ENCODE measurements at places on chromosomes 6 and 20. TPM values are rescaled to one million over a fixed set of nuclear protein-coding genes. Genes with fewer than 3 reads are reported as not detected.

Gene ETV7
- 0.42 TPM for total RNA-seq

GRCh38 chr6:111994791-111995190 lies 59.1 kb upstream of the CCN6 start:
- H3K36me3 ChIP-seq = no peaks in the 10 kb centered on the region
- H3K27ac ChIP-seq = no peak overlapping the region
- peak; percentile 0 for DNase-seq
- no peak overlapping the region for H3K4me3 ChIP-seq

GRCh38 chr20:55116598-55116997 lies 641.2 kb downstream of the DOK5 start:
- H3K27me3 ChIP-seq = no peaks in the 10 kb centered on the region
- H3K4me3 ChIP-seq = no peak overlapping the region
- no peaks in the 10 kb centered on the region for H3K36me3 ChIP-seq

DNA sequence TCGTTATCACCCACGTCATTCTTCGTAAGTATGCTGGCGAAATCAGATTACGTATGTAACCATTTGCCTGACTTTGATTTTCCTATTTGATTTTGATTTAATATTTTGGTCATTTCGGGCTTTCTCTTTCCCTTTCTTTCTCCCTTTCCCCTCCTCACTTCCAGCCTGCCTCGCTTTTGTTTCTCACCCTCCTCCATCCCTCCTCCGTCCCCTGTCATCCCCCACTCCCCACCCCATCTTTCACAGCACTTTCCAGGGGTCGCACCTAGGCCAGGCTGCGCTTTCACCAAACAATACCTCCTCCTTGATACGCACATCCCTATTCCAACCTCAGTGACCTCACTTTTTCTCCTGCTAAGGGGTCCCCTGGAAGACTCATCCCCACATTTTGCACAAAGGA lies 194.6 kb upstream of the SNX9 start:
- no peaks in the 10 kb centered on the region for H3K36me3 ChIP-seq
- H3K27ac ChIP-seq = no peak overlapping the region
- no peaks in the 10 kb centered on the region for H3K4me1 ChIP-seq

- DNase-seq = peak; percentile 63
- no peaks in the 10 kb centered on the region for H3K27me3 ChIP-seq
- no peak overlapping the region for H3K4me3 ChIP-seq
- no peaks in the 10 kb centered on the region for H3K4me1 ChIP-seq
Measured at GRCh38 chr6:14066782-14067406, 50.7 kb upstream of the CD83 start.

DNA sequence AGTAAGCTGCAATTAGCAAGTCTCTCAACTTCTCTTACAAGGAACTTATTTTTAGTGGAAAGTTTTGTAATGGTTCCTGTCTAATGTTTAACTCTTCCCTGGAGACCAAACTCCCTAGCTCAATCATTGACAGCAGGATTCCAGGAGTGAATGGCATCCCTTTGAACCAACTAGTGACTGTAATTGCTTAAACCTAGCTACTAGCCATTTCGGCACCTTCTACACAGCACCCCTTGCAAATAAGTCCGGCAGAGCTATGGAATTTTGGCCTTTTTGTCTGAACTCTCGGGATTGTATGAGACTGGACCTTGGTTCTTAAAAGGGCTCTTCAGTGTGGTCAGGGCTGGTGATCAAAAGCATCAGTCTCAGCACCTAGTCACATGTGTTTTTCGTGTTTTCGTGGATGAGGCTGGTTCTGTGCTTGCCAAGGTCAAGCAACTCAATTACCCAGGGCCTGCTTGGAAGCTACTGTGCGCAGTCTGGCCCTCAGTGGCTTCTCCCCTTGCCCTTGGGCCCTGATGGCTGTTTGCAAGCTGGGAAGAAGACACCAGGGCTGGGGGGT lies 135.3 kb upstream of the NEDD9 start:
- H3K27me3 ChIP-seq = peaks cover 5% of the 10 kb centered on the region
- H3K36me3 ChIP-seq = no peaks in the 10 kb centered on the region
- no peak overlapping the region for H3K4me3 ChIP-seq
- DNase-seq = peak; percentile 56
- H3K4me1 ChIP-seq = peaks cover 10% of the 10 kb centered on the region

DNA sequence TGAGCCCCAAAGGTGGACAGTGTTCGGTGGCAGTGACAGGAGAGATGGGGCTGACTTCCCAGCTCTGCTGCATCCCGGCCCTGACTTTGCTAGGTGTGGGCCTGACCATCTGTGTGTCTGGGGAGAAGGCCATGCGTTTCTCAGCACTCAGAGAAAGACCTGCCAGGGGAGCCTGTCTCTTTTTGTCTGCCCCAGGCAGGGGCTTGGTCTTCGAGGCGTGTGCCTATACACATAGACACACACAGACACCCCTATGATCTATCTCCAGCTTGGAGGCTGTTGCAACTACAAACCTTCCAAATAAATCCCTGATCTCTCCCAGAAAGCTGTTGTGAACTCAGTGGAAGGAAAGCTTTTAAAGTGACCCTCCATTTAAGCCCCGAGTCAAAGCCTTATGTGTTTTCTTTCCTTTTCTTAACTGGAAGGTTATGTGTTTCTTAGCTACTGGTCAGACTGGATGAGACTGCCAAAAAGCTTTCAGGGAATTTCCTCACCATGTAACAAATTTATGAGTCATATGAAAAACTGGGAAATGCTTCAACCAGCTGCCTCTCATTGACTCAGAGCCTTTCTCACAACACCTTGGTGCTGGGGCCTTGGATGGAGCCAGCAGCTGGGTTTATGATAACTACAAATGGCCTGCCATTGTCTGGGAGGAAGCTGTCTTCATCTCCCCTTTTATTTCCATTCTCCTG lies 102.6 kb downstream of the CDC5L start:
- no peaks in the 10 kb centered on the region for H3K36me3 ChIP-seq
- no peaks in the 10 kb centered on the region for H3K4me1 ChIP-seq
- no peak for DNase-seq
- H3K27me3 ChIP-seq = no peaks in the 10 kb centered on the region

- H3K36me3 ChIP-seq = no peaks in the 10 kb centered on the region
- H3K27me3 ChIP-seq = no peaks in the 10 kb centered on the region
- H3K27ac ChIP-seq = no peak overlapping the region
- DNase-seq = no peak
Measured at GRCh38 chr20:23258747-23259121, 91.9 kb upstream of the NXT1 start.

GRCh38 chr6:79077715-79078074 lies 359 bp downstream of the PHIP start:
- H3K27me3 ChIP-seq = no peaks in the 10 kb centered on the region
- H3K27ac ChIP-seq = peak overlapping the region; percentile 98
- H3K36me3 ChIP-seq = peaks cover 5% of the 10 kb centered on the region

DNA sequence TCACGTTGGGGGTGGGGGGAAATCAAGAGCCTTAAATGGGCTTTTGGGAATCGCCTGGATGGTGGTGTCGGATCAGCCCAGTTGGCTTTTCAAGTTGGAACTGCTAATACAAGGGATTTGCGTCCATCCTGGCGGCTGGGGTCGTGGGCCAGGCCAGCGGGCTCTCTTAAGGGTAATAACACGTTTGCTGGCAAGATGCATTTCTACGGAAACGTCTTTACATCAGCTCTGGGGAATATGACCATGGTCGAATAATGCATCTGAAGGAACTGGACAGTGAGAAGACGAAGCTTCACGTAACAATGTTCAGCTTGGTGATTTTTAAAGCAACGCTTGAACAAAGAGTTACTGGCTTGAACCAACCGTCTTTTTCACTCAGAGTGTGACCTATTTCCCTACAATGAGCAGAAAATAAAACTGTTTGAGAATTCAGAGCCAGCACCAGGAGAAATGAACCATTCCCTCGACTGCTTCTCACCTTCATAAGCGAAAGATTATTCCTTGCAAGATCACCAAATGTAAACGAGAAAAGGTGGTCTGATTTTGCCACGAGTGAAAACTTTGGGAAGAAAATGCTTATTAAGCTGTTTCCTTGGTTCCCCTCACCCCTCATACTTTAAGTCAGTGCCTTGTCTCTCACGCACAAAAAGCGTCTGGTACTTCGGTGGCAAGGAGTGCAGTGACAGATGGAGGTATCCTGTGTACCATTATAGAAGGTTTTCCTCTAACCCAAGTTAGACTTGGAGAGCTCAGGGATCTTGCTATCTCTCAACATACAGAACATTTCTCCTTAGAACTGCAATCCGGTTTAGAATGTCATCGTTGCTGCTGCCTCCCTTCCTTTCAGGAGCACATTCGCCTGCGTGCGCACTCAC lies 1.4 kb upstream of the MARCKS start:
- peak overlapping the region; percentile 99 for H3K4me3 ChIP-seq
- peak overlapping the region; percentile 99 for H3K27ac ChIP-seq
- peaks cover 49% of the 10 kb centered on the region for H3K27me3 ChIP-seq
- H3K4me1 ChIP-seq = no peaks in the 10 kb centered on the region

- DNase-seq = no peak
- no peaks in the 10 kb centered on the region for H3K27me3 ChIP-seq
- no peak overlapping the region for H3K4me3 ChIP-seq
- H3K27ac ChIP-seq = no peak overlapping the region
Measured at GRCh38 chr6:165834613-165835259, 171.7 kb upstream of the PDE10A start.

GRCh38 chr6:152022303-152022702 lies 214.8 kb downstream of the ESR1 start:
- H3K27ac ChIP-seq = no peak overlapping the region
- DNase-seq = no peak
- no peaks in the 10 kb centered on the region for H3K4me1 ChIP-seq
- H3K4me3 ChIP-seq = no peak overlapping the region
- no peaks in the 10 kb centered on the region for H3K36me3 ChIP-seq

Gene MATN4
- total RNA-seq = 0.35 TPM

- no peak for DNase-seq
- H3K4me1 ChIP-seq = no peaks in the 10 kb centered on the region
- H3K27ac ChIP-seq = no peak overlapping the region
- no peaks in the 10 kb centered on the region for H3K27me3 ChIP-seq
Measured at GRCh38 chr6:17979479-17979878, 8.0 kb downstream of the KIF13A start.

DNA sequence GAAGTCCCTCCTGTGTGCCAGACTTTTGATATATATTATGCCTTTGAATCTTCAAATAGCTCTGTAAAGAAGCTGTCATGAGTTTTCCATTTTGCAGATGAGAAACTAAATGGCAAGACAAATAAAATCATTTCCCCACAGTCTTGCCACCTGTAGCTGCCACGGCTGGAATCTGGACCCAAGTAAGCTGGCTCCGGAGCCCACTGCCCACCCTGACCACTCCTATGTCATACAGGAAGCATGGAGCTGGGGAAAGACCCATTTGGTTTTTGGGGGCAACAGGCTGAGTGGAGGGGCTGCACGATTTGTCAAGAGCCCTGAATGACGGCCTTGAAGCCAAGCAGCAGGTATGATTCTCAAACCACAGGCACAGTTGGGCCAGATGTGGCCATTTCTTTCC lies 10.0 kb upstream of the SIRPA start:
- no peak for DNase-seq
- no peaks in the 10 kb centered on the region for H3K27me3 ChIP-seq
- no peaks in the 10 kb centered on the region for H3K4me1 ChIP-seq
- no peak overlapping the region for H3K4me3 ChIP-seq
- no peak overlapping the region for H3K27ac ChIP-seq
- H3K36me3 ChIP-seq = no peaks in the 10 kb centered on the region

DNA sequence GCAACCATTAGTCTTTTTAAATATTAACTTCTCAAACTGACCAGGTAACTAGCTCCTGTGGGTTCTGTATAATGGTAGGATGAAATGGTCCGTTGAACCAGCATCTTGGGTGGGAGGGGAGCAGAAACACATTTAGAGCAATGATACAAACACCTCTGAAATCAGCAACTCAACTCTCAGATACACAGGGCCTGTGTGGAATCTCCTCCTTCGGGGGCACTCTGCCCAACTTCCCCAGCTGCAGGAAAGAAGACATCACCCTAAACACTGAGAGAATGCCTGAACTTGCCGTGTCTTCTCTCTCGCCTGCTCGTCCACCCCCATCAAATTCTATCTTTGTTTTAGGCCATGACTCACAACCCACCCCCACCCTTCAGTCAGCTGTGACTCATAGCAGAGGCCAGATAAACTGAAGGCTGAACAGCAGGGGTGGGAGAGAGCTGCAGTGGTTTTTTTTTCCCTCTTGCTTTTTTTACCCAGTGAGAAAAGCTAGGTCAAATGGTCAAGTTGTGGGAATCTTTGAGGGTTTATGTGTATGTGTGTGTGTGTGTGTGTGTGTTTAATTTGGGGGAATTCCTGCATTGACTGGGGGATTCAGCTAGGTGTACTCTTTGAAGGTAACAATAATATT lies 593.4 kb upstream of the JAG1 start:
- H3K4me1 ChIP-seq = peaks cover 26% of the 10 kb centered on the region
- DNase-seq = peak; percentile 90

Gene TRIM26
- 30.4 TPM for total RNA-seq

DNA sequence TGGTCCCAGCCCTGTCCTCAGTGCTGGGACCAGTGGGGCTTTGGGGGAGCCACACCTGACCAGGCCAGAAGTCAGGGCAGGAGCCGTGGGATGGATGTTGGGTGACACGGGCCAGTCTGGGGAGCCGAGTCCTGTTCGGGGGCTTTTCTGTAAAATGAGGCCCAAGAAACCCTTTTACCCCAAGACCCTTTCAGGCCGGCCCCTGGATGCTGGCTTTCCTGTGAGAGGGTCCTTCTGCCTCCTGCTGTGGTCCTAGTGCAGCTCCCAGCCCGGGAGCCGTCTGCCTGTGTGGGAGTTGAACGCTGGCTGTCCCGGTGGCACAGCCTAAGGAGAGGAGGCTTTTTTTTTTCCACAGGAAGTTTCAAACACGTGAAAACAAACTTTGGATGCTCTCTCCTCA lies 123.2 kb downstream of the TMEM242 start:
- H3K27ac ChIP-seq = no peak overlapping the region
- no peaks in the 10 kb centered on the region for H3K4me1 ChIP-seq
- peaks cover 88% of the 10 kb centered on the region for H3K36me3 ChIP-seq
- DNase-seq = no peak
- no peaks in the 10 kb centered on the region for H3K27me3 ChIP-seq

Gene SAMD10
- total RNA-seq = 6.0 TPM

GRCh38 chr6:89270951-89271721 lies 44.0 kb downstream of the GABRR2 start:
- H3K27ac ChIP-seq = no peak overlapping the region
- H3K27me3 ChIP-seq = no peaks in the 10 kb centered on the region
- DNase-seq = no peak

Gene CTSZ
- 53.2 TPM for total RNA-seq

Gene SALL4
- total RNA-seq = 409 TPM

Gene XKR7
- total RNA-seq = 3.1 TPM

DNA sequence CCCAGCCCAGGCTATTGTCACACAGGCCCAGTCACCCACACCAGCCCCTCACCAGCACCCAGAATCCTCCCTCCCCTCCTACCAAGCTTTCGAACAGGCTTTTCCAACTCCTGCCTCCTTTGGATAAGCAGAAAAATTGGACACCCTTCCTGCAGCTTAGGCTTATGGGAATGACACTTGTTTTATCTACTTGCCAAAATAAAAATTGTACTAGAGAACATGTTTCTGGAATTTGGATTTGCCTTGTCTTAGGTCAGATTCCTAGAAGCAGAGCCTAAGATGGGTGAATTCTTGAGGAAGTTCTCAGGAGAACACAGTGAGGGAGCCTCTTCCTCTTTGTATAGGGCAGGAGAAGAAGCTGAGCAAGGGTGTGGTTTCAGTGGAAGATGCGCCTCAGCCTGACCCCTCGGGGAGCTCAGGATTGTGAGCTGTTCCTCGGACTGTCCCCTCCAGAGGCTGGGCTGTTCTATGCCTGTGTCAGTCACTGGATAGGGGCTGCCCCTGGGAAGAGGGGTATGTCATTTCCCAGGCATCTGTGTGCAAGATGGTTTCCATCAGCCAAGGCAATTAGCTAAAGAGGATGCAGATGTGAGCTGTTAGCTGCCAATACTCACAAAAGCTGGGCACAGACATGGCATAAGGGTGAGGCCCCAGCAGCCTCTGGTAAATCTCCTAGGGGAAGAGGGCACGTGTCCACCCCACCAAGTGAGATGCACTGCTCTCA lies 33.9 kb downstream of the ITPR3 start:
- no peak for DNase-seq
- no peaks in the 10 kb centered on the region for H3K36me3 ChIP-seq
- H3K4me3 ChIP-seq = no peak overlapping the region
- H3K27ac ChIP-seq = no peak overlapping the region

All from endodermal cell (in vitro differentiated cells).